Esophagus squamous epithelium (tissue), 5 donors: ENCODE measurements at places on chromosomes 2 and 18.

GRCh38 chr18:23515911-23516546, 12.7 kb downstream of the RMC1 start:
- no peaks in the 10 kb centered on the region for H3K4me1 ChIP-seq
- no peak overlapping the region for H3K4me3 ChIP-seq
- peak; percentile 8 for DNase-seq
- H3K36me3 ChIP-seq, result peaks cover 13% of the 10 kb centered on the region
- H3K27me3 ChIP-seq, result no peaks in the 10 kb centered on the region

DNA sequence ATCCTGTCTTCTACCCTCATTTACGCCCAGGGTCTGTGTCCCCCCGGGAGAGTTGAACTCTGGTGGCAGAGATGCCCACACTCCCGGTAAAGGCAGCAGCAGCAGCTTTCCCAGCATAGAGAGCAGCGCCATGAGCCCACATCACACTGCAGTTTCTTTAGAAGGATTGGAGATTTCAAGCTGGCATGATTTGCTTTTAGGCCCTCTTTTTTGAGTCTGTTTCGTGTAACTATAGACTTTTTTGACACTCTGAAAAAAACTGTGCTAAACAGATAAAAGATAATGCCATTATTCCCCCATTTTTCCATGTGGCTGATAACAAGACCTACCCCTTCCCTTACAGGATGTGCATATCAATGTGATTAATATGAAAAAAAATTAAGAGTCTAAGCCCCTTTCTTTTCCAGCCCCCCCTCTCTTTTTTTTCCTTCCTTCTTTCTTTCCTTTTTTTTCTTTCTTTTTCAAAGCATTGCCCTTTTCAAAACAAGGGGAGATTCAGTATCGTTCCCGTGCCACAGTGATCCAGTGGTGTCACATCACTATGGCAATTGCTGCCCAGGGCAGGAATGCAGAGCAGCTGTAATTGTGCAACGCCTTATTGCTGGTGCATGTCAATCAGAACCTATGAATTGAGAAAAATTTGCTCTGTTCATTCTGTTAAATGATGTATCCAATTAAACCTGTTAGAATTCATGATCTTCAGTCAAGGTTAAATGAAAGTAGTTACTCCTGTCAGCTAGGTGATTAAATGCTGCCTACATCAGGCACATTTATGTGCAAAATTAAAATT, 104.5 kb downstream of the CDCA7 start:
- H3K4me1 ChIP-seq, result no peaks in the 10 kb centered on the region
- H3K27ac ChIP-seq, result no peak overlapping the region
- DNase-seq, result no peak
- no peaks in the 10 kb centered on the region for H3K27me3 ChIP-seq
- H3K36me3 ChIP-seq, result no peaks in the 10 kb centered on the region
- H3K4me3 ChIP-seq, result no peak overlapping the region

- no peak overlapping the region for H3K27ac ChIP-seq
- H3K27me3 ChIP-seq, result no peaks in the 10 kb centered on the region
- H3K36me3 ChIP-seq, result no peaks in the 10 kb centered on the region
- no peaks in the 10 kb centered on the region for H3K4me1 ChIP-seq
Measured at GRCh38 chr2:16925145-16925544, 259.5 kb upstream of the CYRIA start.

- H3K4me3 ChIP-seq, result no peak overlapping the region
- H3K27me3 ChIP-seq, result no peaks in the 10 kb centered on the region
- no peak for DNase-seq
- H3K36me3 ChIP-seq, result no peaks in the 10 kb centered on the region
- no peaks in the 10 kb centered on the region for H3K4me1 ChIP-seq
- no peak overlapping the region for H3K27ac ChIP-seq
Measured at GRCh38 chr2:196598846-196599245, 40.7 kb upstream of the CCDC150 start.

DNA sequence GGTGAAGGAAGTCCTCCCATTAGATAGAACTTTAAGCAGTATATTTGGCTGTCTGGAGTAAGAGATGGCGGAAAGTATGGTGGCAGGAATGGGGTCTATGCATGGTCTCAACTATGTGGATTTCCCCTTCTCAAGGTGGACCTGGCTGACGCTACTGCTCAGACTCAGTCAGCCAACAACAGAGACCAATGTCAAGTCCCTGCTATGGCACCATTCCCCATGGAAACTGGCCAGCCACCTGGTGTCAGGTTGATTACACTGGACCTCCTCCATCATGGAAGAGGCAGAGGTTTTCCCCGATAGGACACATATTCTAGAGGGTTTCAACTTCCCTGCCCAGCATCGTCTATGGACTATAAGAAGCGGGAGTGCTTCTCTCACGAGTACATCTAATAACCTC, 8.6 kb upstream of the FAHD2A start:
- no peaks in the 10 kb centered on the region for H3K36me3 ChIP-seq
- no peaks in the 10 kb centered on the region for H3K27me3 ChIP-seq
- H3K4me3 ChIP-seq, result no peak overlapping the region
- H3K27ac ChIP-seq, result no peak overlapping the region

GRCh38 chr18:56606618-56607017, 31.8 kb downstream of the TXNL1 start:
- no peaks in the 10 kb centered on the region for H3K4me1 ChIP-seq
- no peak for DNase-seq
- H3K27ac ChIP-seq, result no peak overlapping the region
- no peaks in the 10 kb centered on the region for H3K27me3 ChIP-seq
